Right cardiac atrium (tissue), 5 donors: ENCODE measurements at places on chromosomes 16 and 17. TPM values are rescaled to one million over a fixed set of nuclear protein-coding genes. Genes with fewer than 3 reads are reported as not detected.

- DNase-seq: no peak
Measured at GRCh38 chr17:48433896-48434295, 3.9 kb upstream of the SKAP1 start.

DNA sequence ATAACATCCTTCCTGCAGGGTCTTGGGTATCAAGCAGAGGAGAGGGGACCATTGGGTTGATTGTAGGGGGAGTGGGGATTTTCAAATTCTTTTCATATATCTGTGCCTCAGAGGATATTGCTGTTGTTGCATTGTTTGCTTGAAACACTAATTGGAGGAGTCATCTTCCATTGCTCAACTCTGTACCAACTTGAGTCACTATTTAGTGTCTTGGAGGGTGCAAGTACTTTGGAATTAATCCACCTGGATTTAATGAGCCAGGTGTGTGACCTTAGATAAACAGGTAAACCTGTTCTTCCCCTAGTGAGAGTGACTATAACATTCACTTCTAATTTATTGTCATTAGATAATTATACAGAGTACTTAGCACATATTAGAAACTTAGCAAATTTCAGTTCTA is 151.3 kb upstream of the CNTNAP4 start:
- no peak for DNase-seq

DNA sequence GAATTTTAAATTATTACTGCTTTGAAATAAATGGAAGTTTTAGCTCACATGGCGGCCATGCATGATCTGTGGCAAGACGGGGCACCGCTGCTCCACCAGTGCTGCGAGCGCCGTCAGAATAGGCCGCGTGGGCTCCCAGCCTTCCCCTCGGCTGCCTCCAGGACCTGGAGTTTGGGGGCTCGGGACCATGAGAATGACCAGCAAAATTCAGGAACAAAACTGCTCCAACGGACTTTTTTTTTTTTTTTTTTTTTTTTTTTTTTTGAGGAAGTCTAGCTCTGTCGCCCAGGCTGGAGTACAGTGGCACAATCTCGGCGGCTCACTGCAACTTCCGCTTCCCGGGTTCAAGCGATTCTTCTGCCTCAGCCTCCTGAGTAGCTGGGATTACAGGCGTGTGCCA is 38.3 kb upstream of the AKAP1 start:
- peak; percentile 66 for DNase-seq

DNA sequence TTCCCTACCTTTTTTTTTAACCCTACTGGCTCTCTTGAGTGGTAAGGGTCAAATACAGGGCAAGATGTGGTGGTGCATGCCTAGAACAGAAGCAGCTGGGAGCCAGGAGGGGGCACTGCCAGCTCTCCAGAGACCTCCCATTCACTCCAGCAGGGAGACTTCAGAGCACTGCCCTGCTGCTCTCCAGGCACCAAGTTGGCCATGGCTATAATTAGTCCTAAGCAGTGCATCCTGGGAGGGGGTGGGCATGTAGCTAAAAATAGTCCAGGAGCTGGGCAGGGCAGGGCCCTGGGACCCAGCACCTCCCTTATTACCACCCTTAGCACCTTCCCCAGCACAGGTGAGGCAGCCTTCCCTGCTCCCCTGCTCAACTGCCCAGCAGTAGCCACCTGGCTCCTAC is 3.5 kb downstream of the CORO6 start:
- DNase-seq: peak; percentile 73

DNA sequence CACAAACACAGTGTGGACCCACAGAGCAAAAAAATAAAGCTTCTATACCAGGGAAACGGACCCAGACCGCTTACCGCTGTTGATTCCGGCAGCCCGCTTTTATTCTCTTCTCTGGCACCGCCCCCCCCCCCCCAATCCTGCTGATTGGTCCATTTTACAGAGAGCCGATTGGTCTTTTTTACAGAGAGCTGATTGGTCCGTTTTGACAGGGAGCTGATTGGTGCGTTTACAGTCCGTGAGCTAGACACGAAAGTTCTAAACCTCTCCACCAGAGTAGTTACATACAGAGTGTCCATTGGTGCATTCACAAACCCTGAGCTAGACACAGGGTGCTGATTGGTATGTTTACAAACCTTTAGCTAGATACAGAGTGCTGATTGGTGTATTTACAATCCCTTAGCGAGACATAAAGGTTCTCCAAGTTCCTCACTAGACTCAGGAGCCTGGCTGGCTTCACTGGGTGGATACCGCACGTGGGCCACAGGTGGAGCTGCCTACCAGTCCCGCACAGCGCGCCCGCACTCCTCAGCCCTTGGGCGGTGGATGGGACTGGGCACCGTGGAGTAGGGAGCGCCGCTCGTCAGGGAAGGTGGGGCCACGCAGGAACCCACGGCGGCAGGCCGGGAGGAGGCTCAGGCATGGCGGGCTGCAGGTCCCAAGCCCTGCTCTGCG is 92.4 kb downstream of the HAPSTR1 start:
- DNase-seq: no peak

DNA sequence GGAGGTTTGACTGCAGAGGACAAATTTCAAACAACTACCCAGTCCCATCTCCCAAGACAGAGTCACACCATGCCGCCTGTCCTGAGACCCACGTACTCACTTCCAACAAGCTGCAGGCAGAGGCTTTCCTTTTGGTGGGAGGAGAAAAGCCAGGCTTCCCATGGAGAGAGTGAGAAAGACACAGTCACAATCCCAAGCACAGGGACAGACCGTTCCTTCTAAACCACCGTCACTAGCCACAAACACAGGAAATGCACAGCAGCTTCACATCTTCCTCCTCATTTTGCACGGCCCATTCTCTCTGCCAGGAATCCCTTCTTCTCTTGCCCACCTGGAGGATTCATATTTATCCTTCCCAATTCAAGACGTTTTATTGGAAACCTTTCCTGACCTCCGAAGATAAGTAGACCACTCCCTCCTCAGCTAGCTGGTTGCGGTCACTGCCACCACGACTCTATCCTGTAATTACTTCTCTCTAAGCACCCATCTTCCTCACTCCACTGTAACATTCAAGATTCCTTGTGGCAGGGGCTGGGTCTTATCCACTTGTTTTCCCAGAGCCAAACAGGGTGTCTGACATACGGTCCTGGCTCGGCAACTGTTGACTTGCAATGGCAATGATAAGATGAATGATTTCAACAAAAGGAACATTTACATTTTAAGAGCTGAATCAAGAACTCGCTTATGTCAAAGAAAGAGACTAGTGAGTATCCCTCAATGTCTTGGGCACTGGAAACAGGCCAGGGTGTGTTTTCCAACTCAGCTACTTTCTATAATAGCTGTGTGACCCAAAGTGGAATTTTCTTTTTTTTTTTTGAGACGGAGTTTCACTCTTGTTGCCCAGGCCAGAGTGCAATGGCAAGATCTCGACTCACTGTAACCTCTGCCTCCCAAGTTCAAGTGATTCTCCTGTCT is 87.6 kb downstream of the XYLT1 start:
- no peak for DNase-seq

DNA sequence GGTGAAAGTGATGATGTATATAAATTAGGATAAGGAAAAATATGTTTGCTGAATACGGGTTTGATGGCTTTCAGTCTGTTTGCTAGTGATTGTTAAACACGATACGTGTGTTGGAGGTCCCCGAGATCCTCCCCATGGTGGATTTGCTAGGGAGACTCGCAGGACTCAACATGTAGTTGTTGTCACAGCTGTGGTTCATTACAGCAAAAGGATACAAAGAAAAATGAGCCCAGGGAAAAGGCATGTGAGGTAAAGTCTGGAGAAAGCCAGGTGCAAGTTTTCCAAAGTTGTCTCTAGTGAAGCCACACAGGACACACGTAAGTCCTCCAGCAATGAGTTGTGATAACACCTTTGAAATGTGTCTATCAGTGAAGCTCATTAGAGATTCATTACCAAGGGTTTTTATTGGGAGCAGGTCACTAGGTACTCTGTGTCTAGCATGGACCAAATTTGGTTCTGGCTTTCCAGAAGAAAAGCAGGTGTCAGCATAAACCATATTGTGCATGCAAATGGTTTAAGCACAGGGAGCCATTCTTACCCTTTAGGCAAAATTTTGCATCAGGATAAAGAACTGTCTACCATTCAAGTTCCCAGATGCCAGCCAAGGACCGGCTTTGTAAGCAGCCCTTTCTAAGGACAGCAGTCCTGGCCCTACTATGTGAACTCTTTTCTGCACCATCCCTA is 215.2 kb upstream of the WSCD1 start:
- DNase-seq: no peak

DNA sequence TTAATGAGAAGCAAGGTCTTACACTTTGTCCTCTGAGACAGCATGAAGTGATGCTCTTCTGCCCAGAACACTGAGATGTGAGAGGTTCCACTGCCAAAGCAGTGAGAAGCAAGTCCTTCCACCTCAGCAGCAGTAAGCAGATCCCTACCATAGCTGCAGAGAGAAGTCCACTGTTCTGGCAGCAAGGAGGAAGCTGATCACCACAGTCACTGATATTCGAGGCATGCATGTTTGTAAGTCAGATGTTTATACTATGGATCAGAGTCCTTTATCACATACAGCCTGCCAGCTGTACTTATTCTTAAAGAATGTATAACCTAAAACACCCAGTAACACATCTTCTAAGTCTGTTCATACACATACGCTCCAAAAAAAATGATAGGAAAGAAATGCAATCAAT is 18.2 kb upstream of the METTL2A start:
- DNase-seq: no peak

DNA sequence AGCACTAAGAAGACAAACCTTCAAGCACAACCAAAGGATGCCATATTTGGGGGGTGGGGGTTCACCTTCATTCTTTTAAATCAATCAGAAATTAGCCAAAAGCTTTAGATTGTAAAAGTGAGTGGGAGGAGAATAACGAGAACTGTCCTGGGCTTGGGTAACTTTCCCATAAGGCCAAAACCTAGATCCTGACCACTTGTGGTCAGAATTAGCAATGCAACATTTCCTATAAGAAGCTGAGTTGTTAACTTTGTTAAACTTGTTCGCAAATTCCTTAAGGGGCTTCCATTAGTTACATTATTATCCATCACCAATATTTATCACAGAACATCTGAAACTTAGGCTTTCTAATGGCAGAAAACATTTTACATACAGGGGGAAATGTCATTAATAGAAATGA is 25.1 kb downstream of the STAT5B start:
- DNase-seq: no peak

DNA sequence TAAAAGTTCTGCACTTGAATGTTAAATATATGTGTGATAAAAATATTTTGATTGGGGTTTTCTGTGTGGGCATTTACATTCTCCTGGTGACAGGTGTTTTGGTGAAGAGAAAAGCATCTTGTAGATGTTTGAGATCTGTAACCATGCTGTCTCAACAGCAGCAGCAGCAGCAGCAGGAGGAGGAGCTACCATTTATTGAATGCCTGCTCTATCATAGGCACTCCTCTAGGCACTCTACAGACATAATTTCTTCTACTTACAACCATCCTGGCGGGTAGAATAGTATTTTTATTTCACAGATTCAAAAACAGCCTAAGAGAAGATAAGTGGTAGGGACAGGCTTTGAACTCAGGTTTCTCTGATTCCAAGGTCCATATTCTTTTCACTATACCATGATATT is 159.7 kb upstream of the TBX2 start:
- no peak for DNase-seq

EVPLL gene
- not detected for polyA plus RNA-seq

SYNGR3 gene
- 1.4 TPM for polyA plus RNA-seq
